ENCODE measurements at places on chromosomes 13 and 19. TPM values are rescaled to one million over a fixed set of nuclear protein-coding genes. Genes with fewer than 3 reads are reported as not detected.

- DNase-seq: no peak
These were observed 2.9 kb upstream of the GPR18 start for GRCh38 chr13:99261059-99261458.

Gene ZNF880
- total RNA-seq: 4.8 TPM

Gene C19orf38
- total RNA-seq: 0.34 TPM

Gene CASP14
- not detected for total RNA-seq

Gene PRR22
- 1.3 TPM for total RNA-seq

DNA sequence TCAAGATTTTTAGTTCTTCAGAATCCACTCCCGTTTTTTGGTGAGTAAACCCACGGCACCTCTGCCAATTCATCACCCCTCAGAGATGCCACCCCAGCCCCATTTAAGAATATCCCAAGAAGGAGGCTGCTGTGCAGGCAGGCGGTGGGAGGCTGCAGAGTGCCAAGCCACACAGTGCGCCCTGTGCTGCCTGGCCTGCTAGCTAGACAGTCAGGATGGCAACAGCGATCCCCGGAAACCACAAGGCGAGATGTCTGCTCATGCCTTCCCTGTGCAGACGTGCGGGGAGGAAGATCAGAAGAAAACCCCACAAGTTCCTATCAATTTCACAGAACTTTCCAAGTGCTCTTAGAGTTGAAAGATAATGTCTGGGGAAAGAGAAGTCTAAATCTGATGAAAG, 64.8 kb upstream of the GPR183 start:
- no peak overlapping the region for H3K4me3 ChIP-seq
- peaks cover 28% of the 10 kb centered on the region for H3K36me3 ChIP-seq
- DNase-seq: no peak
- no peaks in the 10 kb centered on the region for H3K4me1 ChIP-seq
